ENCODE measurements at places on chromosomes 7 and 10.

DNA sequence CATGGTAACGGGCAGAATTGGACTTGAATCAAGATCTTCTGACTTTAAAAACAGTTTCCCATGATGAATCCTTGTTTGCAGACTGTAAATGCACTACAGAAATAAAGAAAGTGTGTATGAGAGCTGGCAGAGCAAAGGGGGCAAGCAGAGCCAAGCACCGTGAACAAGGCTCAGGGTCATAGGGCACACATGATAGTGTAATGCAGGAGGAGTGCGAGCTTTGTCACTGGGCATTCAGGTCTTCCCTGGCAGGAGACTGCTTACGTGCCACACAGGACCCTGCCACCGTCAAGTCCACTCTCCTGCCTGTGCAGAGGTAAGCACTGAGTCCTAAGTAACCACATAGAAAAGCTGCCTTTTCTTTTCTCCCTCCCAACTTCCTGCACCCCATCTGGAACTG, 93.1 kb upstream of the NPVF start:
- no peak for DNase-seq

- no peak for DNase-seq
These were observed 120.9 kb upstream of the TMEM106B start for GRCh38 chr7:12089951-12090756.

GRCh38 chr7:110309941-110310340, 781.0 kb upstream of the LRRN3 start:
- no peak for DNase-seq

GRCh38 chr10:104127411-104127810, 5.4 kb downstream of the SFR1 start:
- DNase-seq = no peak

- no peak for DNase-seq
These were observed 165.0 kb downstream of the BAMBI start for GRCh38 chr10:28842321-28842720.

All from CD4-positive, alpha-beta T cell treated with Interleukin-6 at 100 ng/mL for 8 hours (primary cell).